ENCODE measurements at places on chromosomes 2 and 18.

GRCh38 chr2:230205034-230205433 lies 14.8 kb downstream of the SP110 start:
- DNase-seq: no peak

DNA sequence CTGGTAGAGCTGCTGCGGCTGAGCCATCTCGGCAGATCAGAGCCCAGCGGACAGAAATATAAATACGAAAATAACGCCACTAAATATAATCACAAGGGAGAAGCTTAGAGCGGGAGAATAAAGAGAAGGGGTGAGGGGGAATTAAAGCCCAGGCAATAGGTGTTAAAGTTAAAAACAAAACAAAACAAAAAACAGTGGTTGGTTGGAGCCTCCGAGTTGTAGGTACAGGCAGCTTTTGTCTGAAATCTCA lies 1.3 kb upstream of the MEIS1 start:
- no peak for DNase-seq

DNA sequence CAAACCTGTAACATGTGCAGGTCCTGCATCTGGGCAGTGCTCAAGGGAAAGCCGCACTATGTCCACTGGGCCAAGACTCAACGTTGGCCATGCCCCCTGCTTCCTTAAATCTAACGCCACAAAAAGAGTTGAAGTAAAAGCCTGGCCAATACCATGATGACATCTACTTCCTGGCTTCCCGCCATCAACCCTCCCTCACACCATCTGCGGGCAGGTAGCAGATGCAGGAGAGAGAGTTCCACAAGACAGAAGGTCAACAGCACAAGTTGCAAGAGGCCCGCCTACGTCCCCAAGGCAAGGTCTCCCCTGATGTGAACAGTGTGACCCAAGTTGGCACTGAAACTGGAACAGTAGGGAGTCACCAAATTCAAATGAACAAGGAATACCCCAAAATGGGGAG lies 48.4 kb downstream of the ABCG8 start:
- DNase-seq: no peak

DNA sequence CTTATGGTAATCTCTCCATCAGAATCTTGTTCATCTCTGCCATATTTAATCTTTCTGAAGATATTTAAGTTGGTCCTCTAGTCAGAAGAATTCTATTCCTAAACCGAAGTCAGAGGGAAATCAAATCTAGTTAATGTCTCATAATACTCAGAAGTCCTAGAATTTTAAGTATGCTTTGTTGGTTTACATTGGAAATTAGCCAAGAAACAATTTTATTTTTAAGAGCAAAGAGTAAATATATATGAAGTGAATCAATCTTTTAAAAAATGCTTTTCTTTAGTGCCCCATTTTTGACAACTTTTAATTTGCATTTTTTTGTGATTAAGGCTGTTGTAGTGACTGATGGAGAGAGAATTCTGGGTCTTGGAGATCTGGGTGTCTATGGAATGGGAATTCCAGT lies 38.1 kb downstream of the ME2 start:
- no peak for DNase-seq

DNA sequence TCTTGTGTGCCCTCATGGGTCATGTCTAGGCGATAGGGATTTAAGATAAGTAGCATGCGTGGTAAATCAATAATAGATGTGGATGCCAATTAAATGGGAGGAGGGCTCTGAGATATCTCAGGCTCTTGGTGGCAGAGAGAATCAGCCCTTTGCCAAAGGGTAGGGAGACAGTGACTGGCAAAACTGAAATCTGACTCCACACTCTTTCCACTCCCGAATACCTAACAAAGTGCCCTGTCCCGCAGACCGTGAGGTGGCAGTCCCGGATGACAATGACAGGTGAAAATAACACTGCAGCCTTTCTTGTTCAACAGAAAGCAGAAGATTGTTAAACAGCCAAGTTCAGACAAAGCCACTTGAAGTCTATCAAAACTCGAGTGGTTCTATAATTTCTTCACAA lies 47.0 kb downstream of the C2orf76 start:
- DNase-seq: no peak

DNA sequence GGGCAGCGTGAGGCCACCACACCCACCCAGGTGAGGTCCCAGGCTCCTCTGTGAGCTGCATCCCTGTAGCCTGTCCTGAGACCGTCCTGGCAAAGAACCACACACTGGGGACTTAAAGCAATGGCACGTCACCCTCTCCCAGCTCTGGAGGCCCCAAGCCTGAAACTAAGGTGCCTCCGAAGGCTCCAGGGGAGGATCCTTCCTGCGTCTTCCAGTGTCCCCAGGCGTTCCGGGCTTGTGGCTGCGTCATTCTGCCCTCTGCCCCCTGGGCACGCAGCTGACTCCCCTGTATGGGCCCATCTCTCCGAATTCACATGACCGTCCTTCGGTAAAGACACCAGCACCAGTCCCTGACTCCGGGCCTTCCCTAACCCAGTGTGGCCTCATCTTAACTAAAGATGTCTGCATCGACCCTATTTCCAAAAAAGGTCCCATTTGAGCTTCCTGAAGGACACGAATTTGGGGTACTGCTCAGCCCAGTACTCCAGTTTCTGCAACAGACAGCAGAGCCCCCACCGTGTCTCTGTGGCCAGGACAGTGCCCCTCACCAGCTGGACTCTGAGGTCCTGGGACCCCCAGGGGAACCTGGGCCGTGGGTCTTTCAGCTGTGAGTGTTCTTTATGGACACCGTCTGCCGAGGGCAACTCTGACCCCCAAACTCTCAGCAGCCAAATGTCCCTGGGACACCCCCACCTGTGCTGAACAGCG lies 75.2 kb upstream of the CTDP1 start:
- DNase-seq: no peak

DNA sequence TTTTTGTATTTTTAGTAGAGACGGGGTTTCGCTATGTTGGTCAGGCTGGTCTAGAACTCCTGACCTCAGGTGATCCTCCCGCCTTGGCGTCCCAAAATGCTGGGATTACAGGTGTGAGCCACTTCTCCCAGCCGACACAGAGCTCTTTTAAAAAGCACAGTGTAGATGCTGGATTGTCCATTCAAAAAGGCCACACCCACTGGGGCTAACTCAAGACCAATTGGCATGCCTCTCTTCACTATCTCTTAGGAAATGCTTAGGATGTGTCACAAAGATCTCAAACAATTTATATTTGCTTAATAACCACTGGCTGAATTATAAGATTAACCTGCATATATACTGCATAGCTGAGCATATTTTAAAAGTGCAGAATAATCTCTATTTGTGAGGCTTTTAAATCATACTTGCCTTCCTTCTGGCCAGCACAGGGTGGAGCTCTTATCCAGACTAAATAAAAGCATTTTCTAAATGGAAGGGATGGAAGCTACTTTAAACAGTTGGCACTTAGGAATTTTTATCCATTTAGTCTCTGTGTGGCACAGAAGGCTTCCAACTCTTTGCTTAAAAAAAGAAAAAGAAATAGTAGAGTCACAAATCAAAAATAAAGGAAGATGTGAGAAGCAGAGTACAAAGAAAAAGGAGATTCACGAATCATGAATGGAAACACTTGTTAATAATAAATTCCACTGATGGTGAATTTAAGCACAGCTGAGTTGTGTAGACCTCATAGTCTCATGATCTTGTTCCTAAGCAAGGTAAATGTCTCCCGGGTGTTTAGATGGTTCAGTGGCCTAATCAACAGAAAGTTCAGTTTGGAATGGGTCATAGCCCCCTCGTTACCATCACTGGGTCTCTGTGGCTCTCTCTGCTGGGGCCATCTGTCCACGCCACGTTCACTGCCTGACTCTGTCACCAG lies 22.4 kb downstream of the CRYGD start:
- DNase-seq: no peak

GRCh38 chr18:7568426-7568825 lies 1.3 kb downstream of the PTPRM start:
- no peak for DNase-seq

- DNase-seq: no peak
These were observed 61.3 kb downstream of the NEDD4L start for GRCh38 chr18:58105206-58105887.

- no peak for DNase-seq
These were observed 111.9 kb upstream of the TEX51 start for GRCh38 chr2:126786765-126787164.

- DNase-seq: no peak
These were observed 10.6 kb upstream of the HNRNPLL start for GRCh38 chr2:38613126-38613848.

- no peak for DNase-seq
These were observed 62.3 kb downstream of the FIGN start for GRCh38 chr2:163673522-163673921.

- no peak for DNase-seq
These were observed 314.8 kb upstream of the HS6ST1 start for GRCh38 chr2:128633501-128633900.

DNA sequence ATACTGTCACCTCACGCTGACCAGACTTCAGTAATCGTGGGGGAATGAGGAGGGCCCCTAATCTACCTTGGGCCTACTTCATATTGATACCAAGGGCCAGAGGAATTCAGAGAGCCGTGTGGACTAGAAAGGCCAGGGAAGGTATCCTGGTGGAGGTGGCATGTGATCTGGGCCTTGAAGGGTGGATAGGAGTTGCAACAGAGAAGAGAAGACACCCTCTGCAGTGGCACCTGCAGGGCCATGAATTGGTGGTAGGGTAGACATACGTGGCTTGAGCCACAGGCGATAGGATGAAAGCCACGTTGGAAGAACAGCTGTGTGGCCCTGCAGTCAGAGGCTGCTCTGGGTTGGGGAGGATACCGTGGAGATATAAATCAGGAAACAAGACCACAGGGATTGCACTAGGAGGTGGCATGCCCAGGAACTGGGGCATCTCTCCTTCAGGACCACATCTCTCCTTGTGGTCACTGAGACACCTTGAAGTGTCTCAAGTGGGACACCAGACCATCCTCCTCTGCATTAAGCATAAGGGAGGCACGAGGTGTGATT lies 141.4 kb downstream of the CYP26B1 start:
- no peak for DNase-seq

- DNase-seq: no peak
These were observed 31.2 kb upstream of the CDKL4 start for GRCh38 chr2:39275016-39275415.

DNA sequence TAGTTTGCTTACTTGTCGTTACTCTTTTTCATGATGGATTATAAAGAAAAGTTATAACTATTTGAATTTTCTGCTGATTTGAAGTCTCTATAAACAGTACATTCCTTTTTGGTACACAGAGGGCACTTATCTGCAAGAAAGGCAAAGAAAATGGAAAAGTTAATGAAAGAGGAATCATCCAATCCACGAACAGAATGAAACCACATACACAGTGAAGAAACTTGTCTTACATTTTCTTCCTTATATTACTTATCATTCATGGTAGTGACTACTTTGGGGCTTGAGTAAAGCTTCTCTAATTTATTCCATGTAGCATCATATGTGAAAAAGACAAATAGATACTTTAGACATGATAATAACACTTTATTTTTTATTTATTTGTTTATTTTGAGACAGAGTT lies 14.8 kb upstream of the ACTR3 start:
- DNase-seq: no peak

DNA sequence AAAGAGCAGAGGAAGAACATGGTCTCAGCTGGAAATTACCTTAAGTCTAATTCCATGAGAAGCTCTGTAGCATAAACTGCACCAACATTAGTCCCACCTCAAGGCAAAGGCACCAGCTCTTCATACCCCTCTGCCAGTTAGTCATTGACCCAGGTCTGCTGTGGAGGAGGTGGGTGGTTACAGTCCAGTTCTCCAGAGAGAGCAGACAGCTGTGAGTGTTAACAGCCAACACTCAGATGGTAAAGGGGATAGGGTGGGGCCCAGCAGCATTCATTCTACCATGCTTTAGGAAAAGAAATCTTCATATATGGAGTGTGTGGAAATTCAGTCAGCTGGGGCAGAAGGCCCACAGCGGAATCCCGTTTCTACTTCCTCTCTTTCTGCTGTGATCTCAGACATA lies 159.7 kb upstream of the FBXO11 start:
- DNase-seq: no peak

- no peak for DNase-seq
These were observed 66.7 kb downstream of the TRIP12 start for GRCh38 chr2:229855116-229855515.

DNA sequence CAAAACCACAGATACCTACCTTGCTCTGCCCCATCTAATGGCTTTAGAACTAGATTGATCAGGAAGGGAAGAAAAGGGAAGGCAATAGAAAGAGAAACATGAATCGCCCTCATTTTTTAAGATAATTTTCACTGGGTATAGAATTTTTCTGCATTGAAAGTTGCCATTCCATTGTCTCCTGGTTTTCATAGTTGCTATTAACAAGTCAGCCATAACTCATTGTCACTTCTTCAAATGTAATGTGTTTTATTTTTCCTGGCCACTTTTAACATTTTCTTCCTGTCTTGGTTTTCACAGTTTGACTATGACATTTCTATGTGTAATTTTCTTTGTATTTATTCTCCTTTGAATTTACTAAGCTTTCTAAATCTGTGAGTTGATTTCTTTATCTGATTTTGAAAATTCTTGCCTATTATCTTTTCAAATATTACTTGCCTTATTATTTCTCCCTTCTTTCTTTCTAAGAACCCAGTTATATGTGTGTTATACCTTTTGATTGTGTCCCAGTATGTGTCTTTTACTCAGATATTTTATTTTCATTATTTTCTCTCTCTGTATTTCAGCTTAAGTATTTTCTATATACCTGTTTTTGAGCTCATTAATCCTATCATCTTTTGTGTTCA lies 85.5 kb upstream of the GLI2 start:
- no peak for DNase-seq

- no peak for DNase-seq
These were observed 240.3 kb upstream of the HS6ST1 start for GRCh38 chr2:128558895-128559532.

DNA sequence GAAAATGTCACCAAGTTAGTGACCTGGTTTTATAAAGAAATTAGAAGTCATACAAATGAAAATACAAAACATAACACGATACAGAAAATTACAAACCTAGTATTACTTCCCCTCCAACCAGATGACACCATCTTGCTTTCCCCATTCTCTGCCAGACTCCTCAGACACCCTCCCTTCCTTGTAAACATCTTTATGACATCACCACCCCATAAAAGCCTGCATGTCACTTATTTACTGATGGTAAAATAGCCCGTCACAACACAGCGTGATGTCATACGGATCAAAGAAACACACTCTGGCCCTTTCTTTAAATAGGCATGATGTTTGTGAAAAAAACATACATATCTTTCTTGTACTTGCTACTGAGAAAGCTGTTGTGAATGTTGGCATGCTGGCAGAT lies 254.8 kb upstream of the SOX11 start:
- no peak for DNase-seq

DNA sequence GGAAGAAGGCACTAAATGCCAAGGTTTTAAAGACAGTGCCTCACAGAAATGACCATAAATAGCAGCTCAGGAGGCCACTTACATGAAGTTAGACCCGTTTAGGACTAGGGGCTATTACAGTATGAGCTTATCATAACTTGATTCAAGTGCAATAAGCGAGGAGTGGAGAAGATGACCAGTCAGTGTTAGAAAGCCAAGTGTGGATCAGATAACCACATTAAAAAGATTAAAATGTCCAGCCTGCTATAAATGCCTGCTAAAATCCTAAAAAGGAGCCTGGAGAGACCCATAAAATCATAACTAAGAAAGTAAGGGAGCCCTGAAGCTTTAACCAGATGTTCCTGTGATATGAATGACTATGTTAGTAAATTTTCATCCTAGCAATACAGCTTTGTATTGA lies 117.5 kb upstream of the ZNF521 start:
- DNase-seq: no peak

All from activated naive CD4-positive, alpha-beta T cell (primary cell).